ENCODE measurements at places on chromosomes 12 and 14.

- no peak for DNase-seq
Measured at GRCh38 chr12:119956047-119956446, 33.0 kb upstream of the BICDL1 start.

DNA sequence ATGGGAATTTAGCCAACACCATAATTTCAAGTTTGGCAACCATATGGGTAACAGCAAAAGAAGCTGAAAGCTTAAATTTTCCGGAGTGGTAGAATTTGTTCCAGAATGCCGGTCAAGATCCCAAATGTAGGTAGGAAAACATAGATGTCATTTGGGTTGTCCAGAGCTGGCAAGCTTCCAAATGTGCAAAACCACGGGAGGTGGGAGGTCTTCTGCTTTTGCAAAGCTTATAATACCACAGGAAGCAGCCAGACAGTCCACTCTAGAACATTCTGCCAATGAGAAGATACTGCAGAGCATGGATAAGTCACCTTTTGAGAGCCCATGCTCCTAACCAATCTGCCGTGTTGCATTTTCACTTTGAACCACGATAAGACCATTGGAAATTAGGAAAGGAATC, 26.4 kb upstream of the BATF start:
- no peak for DNase-seq

GRCh38 chr12:1915082-1915968, 3.1 kb downstream of the CACNA2D4 start:
- peak; percentile 7 for DNase-seq

GRCh38 chr14:56044196-56044595, 74.0 kb upstream of the PELI2 start:
- DNase-seq: no peak

- no peak for DNase-seq
Measured at GRCh38 chr12:106974511-106974910, 12.4 kb downstream of the MTERF2 start.

DNA sequence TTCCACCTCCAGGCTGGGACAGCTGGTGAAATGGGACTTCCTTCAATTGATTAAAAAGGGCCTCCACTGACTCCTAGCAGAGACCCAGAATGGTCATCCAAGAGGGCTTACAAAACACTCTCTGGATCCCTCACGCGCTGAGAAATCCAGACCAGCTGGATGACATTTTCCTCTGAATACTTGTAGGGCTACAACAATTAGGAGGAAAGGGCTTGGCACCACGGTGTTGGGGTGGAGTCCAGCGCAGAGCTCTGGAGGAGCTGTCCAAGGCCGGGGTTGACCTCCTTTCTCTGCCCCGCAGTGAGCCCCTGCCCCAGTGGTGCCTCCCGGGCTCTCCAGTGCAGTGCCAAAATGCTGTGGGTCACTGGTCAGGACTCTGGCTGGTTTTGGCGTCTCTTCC, 189.0 kb upstream of the CCND2 start:
- DNase-seq: no peak

GRCh38 chr12:9698681-9699080, 29.2 kb downstream of the CLEC2D start:
- DNase-seq: no peak

DNA sequence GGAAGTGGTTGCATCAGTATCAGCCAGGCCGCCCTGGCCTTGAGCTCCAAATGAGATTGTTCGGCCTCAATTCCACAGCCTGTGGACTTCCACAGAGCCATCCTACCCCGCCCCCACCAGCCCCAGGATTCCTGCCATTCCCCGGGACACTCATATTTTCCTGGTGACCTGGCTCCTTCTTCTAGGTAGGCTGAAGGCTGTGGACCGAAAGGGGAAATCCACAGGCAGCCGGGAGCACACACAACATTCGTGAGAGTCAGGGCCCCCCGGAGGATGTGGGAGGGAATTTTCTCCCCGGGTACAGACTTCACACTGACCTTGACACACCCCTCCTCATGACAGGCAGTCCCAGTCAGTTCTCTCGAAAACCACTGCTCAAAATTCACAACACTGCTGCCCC, 39.9 kb downstream of the RIN3 start:
- DNase-seq: no peak

DNA sequence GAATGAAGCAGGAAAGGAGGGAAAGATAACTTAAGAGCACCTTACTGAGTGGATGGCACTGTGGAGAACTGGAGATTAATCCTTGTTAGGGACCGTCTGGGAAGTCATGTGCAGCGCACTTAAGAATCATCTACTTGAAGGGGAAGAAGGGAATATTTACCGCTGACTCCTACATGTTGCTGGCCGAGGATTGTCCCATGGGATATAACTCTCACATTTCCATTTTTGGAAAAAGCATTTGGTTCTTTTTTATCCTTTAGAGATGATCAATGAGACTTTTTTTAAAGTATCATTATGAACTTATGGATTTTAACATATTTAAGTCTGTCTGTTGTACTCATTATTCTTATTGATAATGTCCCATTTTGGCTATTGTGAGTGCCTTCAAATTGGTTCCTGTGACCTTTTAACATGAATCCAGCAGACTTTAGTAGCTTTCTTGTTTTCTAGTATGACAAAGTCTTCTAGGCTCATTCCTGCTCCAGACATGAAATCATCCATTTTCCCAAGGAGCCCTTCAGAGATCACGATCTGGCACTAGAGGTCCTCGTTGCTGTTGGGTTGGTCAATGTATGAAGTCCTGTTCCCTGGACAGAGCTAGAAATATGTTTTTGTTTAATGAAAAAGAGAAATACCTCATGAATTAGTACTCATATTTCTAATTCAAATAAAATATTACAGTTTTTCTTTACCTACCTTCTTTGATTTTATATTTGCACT, 20.2 kb upstream of the FAM234B start:
- no peak for DNase-seq

GRCh38 chr14:49860988-49861698, 8.6 kb upstream of the NEMF start:
- no peak for DNase-seq

GRCh38 chr14:103908580-103908979, 19.7 kb upstream of the TDRD9 start:
- DNase-seq: no peak

GRCh38 chr14:34104489-34105397, 153.9 kb upstream of the EGLN3 start:
- no peak for DNase-seq

- DNase-seq: no peak
Measured at GRCh38 chr12:12443431-12443878, 86.6 kb downstream of the BORCS5 start.

GRCh38 chr12:72274931-72275330, 2.8 kb downstream of the TRHDE start:
- DNase-seq: no peak

DNA sequence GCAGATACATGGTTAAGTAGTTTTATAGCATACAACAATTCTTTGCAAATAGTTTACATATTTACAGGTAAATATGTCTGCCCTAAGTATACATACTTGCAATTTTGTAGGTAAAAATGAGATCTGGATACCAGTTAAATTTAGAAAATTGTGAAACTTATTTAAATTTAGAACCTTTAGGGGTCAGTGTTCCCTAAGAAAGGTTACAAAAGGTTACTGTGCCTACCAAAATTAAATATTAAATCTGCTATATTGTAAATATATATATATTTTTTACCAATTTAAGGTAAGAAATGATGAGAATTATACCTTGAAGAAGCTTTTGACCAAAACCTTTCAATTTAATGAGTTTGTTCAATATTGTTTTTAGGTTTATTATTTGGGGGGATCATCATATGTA, 54.0 kb downstream of the MIPOL1 start:
- DNase-seq: no peak

- DNase-seq: no peak
Measured at GRCh38 chr14:81222126-81222525, 1.4 kb upstream of the GTF2A1 start.

All from activated CD4-positive, alpha-beta T cell treated with anti-CD3 and anti-CD28 coated beads for 1 hour (primary cell).